ENCODE measurements at places on chromosomes 5 and 9. TPM values are rescaled to one million over a fixed set of nuclear protein-coding genes. Genes with fewer than 3 reads are reported as not detected.

DNA sequence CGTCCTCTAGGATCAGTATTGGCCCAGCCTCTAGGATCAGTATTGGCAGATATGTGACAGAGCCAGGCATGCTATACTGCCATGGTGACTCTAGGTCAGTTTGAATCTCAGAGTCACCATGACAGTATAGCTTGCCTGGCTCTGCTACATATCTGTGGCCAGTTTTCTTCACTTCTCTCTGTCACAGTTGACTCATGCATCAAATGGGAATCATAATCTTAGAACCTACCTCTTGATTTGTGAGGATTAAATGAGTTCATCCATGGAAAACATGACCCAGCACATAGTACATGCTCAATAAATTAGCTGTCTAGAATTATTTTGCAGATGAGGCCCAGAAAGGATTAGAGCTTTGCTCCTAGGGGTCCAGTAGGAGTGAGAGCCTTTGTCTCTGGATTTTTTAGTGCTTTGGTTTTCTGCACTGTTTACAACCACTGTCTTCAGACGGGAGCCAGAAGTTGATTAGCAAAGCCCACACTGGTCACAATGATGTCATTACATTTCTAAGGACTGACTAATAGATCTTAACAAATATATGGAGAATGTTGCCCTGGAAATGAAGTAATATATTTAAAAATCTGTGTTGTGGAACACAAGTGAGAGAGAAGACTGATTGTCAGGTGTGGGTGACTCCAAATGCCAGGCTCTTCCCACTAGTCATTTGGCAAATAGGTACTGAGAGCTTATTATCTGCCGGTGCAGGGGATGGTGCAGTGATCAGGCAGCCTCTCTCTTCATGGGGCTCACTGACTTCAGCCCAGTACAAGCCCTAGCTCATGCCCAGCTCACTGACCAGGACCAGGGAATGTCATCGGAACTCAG is 76.0 kb downstream of the COL15A1 start:
- peaks cover 15% of the 10 kb centered on the region for H3K36me3 ChIP-seq
- H3K4me3 ChIP-seq = no peak overlapping the region
- peak; percentile 58 for DNase-seq
- no peaks in the 10 kb centered on the region for H3K4me1 ChIP-seq
- H3K27me3 ChIP-seq = no peaks in the 10 kb centered on the region
- H3K27ac ChIP-seq = peak overlapping the region; percentile 65

DNA sequence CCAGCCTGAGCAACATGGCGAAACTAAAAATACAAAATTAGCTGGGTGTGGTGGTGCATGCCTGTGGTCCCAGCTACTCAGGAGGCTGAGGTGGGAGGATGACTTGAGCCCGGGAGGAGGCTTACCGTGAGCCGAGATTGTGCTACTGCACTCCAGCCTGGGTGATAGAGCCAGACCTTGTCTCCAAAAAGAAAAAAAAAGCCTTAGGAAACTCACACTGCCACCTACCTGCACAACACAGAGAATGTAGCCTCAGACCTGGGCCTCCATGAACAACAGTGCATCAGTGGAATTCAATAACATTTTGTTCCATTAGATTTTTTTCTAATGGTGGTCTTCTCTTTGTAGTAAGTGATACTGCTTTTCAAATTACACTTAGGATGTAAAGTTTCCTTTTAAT is 63.8 kb upstream of the RARS1 start:
- no peak for DNase-seq
- H3K4me3 ChIP-seq = no peak overlapping the region
- no peaks in the 10 kb centered on the region for H3K4me1 ChIP-seq
- no peaks in the 10 kb centered on the region for H3K27me3 ChIP-seq
- no peaks in the 10 kb centered on the region for H3K36me3 ChIP-seq

GRCh38 chr5:103446813-103447212 is 115.8 kb downstream of the NUDT12 start:
- H3K36me3 ChIP-seq = no peaks in the 10 kb centered on the region
- H3K4me3 ChIP-seq = no peak overlapping the region
- no peaks in the 10 kb centered on the region for H3K4me1 ChIP-seq
- no peak for DNase-seq
- no peak overlapping the region for H3K27ac ChIP-seq

DNA sequence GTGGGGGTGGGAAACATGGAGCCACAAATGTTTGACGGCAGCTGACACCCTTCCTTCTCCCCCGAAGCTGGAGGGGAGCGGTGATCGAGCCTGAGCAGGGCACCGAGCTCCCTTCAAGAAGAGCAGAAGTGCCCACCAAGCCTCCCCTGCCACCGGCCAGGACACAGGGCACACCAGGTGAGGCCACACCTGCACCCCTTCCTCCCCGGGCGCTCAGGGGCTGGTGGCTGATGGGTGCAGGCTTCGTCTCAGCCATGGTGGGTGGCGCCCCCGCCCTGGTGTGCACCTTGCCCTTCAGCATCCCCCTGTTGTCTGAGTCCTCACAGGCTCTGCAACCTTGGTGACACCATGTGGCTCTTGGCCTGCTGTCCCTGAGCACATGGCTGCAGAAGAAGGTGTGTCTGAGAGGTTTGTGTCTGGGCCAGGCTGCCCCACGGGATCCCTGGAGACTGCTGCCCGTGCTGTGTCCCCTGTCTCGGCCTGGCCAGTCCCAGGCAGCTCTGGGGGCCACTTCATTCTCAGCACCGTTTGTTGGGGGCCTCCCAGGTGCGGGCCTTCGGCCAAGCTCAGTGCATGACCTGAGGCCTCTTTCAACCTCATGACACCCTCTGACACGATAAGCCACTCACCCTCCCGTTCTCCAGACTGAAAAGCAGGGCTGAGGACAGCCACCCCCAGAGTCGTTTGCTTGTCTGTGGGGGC is 11.1 kb downstream of the MAN1B1 start:
- no peak overlapping the region for H3K27ac ChIP-seq
- H3K36me3 ChIP-seq = peaks cover 61% of the 10 kb centered on the region
- no peaks in the 10 kb centered on the region for H3K27me3 ChIP-seq
- no peak overlapping the region for H3K4me3 ChIP-seq

DNA sequence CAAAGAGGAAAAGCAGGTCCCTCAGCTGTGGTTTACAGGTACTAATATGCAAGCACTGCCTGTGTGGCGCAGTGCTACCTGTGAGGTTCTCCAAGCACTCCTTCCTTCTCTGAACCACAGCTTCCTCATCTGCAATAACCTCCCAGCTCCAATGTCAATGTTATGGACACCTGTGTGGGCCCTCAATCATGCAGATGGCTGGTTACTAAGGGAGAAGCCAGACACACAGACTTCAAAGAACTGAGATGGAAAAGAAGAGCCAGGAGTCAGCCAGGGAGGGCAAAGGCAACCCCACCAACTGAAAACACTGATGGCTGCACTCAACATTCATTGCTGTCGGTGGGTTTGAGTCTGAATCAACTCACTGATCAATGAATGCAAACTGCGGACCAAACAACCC is 77.7 kb downstream of the NR6A1 start:
- no peak overlapping the region for H3K4me3 ChIP-seq
- H3K4me1 ChIP-seq = no peaks in the 10 kb centered on the region
- DNase-seq = no peak
- H3K36me3 ChIP-seq = no peaks in the 10 kb centered on the region
- H3K27ac ChIP-seq = no peak overlapping the region
- H3K27me3 ChIP-seq = no peaks in the 10 kb centered on the region

DNA sequence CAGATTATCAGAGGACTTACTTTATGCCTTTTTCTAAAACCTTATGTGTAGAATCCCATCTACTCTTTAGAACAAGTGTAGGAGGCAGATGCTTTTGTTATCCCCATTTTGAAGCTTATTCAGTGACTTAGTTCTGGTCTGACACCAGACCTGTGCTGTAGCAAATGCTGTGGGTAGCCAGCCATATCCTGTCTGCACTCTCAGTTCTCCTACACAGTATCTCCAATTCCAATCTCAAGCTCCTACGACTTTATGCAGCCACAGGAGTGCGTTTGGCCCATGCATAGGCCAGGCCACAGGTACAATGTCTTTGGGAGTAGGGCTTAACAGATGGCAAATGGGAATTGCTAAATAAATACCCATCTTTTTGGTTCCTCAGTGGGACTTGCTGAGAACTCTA is 292.6 kb downstream of the MCTP1 start:
- no peaks in the 10 kb centered on the region for H3K36me3 ChIP-seq
- DNase-seq = no peak
- H3K4me1 ChIP-seq = no peaks in the 10 kb centered on the region
- H3K27me3 ChIP-seq = no peaks in the 10 kb centered on the region

GRCh38 chr5:172769616-172770373 is 1.2 kb downstream of the DUSP1 start:
- H3K4me1 ChIP-seq = peaks cover 56% of the 10 kb centered on the region
- DNase-seq = no peak
- H3K27ac ChIP-seq = peak overlapping the region; percentile 93
- peaks cover 37% of the 10 kb centered on the region for H3K36me3 ChIP-seq
- H3K27me3 ChIP-seq = no peaks in the 10 kb centered on the region
- H3K4me3 ChIP-seq = peak overlapping the region; percentile 80

DNA sequence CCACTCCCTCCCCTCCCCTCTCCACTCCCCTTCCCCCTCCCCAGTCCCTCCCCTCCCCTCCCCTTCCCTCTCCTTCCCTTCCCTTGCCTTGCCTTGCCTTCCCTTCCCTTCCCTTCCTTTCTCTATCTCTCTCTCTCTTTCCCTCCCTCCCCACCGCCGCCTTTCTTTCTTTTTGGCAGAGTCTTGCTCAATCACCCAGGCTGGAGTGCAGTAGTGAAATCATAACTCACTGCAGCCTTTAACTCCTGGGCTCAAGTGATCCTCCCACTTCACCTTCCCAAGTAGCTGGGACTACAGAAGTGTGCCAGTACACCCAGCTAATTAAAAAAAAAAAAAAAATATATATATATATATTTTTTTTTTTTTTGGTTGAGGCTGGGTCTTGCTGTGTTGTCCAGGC is 45.5 kb downstream of the IL31RA start:
- H3K27me3 ChIP-seq = no peaks in the 10 kb centered on the region
- no peak overlapping the region for H3K4me3 ChIP-seq
- H3K36me3 ChIP-seq = no peaks in the 10 kb centered on the region
- no peaks in the 10 kb centered on the region for H3K4me1 ChIP-seq
- no peak overlapping the region for H3K27ac ChIP-seq

DNA sequence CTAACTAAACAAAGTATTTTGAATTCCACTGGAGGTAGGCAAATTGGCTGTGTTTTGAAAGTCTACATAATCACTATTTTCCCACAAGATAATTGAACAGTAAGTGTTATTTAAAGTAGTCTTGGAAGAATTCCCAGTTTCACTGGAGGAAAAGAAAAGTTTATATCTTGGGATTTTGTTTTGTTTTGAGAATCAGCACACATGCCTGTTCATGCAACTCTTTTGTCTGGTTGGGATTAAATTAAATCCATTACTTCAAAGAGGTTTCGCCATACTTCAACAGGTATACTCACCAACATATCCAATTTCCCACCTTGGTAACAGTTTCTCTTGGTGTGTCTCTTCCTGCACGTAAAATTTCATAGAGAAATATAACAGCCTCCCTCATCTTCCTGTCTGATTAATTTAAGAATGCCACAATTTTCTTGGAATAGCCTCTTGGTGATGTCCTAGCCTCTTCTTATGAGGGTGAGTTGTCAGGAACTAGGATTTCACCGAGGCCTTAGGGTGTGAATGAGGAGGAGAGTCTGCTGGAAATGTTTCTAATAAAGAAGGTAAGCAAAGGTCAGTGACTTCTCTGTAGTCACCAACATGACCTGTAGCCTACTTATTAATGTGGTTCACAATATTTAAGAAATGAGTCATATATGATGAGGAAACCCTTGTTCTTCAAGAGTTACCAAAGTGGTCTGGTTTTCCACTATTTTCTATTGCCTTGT is 48.1 kb downstream of the ITGA2 start:
- H3K27me3 ChIP-seq = no peaks in the 10 kb centered on the region
- no peak for DNase-seq
- H3K4me1 ChIP-seq = no peaks in the 10 kb centered on the region
- no peaks in the 10 kb centered on the region for H3K36me3 ChIP-seq
- no peak overlapping the region for H3K27ac ChIP-seq

- H3K27me3 ChIP-seq = no peaks in the 10 kb centered on the region
- no peak overlapping the region for H3K27ac ChIP-seq
- no peaks in the 10 kb centered on the region for H3K4me1 ChIP-seq
- H3K36me3 ChIP-seq = no peaks in the 10 kb centered on the region
Observed at GRCh38 chr9:133563291-133563796, 28.8 kb downstream of the ADAMTSL2 start.

- no peaks in the 10 kb centered on the region for H3K27me3 ChIP-seq
- DNase-seq = no peak
- H3K4me3 ChIP-seq = no peak overlapping the region
- peaks cover 13% of the 10 kb centered on the region for H3K36me3 ChIP-seq
- no peak overlapping the region for H3K27ac ChIP-seq
Observed at GRCh38 chr9:128470560-128470959, 14.8 kb downstream of the ODF2 start.

- H3K36me3 ChIP-seq = no peaks in the 10 kb centered on the region
- H3K27ac ChIP-seq = peak overlapping the region; percentile 95
- peaks cover 29% of the 10 kb centered on the region for H3K4me1 ChIP-seq
- peak overlapping the region; percentile 96 for H3K4me3 ChIP-seq
Observed at GRCh38 chr5:68215898-68216244, 315 bp downstream of the PIK3R1 start.

DNA sequence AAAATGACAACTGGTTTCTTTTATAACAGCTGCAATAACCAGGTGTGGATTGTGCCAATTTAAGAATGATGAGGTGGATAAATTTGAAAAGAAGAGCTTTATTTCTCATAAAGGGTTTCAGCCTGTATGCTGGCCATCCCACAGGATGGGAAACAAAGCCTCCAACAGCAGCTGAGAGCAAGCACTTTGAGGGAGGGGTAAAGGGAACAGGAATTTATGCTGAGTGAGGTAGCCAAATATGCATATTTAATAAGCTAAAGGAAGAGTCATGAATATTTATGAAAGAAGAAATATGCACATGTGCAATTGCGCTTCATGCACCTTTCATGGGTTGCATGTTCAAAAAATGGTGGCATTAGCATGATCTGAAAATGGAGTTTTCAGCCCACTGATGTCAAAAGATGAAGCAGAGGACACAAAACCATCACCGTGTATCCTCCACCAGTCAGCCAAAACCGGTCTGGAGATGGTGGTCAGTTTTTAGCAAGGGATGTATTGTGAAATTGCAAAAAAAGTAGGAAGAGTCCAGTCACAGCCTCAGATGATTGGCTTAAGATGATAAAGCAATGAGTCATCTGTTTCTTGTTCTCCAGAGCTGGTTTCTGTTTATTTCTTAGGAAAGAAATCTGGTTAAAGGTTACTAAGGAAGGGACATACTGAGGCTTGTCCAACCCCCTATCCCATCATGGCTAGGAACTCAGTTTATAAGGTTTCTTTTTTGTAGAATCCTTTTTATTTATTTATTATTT is 47.9 kb downstream of the DEPDC1B start:
- no peaks in the 10 kb centered on the region for H3K36me3 ChIP-seq
- no peak overlapping the region for H3K27ac ChIP-seq
- no peaks in the 10 kb centered on the region for H3K27me3 ChIP-seq
- H3K4me1 ChIP-seq = no peaks in the 10 kb centered on the region
- H3K4me3 ChIP-seq = no peak overlapping the region

GRCh38 chr9:124266139-124266825 is 8.5 kb downstream of the NEK6 start:
- no peaks in the 10 kb centered on the region for H3K36me3 ChIP-seq
- H3K4me1 ChIP-seq = peaks cover 75% of the 10 kb centered on the region

PCDHGA4 gene
- total RNA-seq = 5.7 TPM

DUSP1 gene
- 819 TPM for total RNA-seq

ITGA1 gene
- 26.8 TPM for total RNA-seq

SPOCK1 gene
- total RNA-seq = 84.5 TPM

TXNDC8 gene
- not detected for total RNA-seq

SPATA9 gene
- not detected for total RNA-seq

GPR150 gene
- total RNA-seq = not detected

CEL gene
- total RNA-seq = 1.9 TPM

CYLC2 gene
- not detected for total RNA-seq

All from right atrium auricular region (tissue), 2 donors.